Psoas muscle (tissue), 8 donors: ENCODE measurements at places on chromosomes 7 and 10. TPM values are rescaled to one million over a fixed set of nuclear protein-coding genes. Genes with fewer than 3 reads are reported as not detected.

The HTR5A gene
- not detected for total RNA-seq

The XRCC2 gene
- total RNA-seq: 0.15 TPM

DNA sequence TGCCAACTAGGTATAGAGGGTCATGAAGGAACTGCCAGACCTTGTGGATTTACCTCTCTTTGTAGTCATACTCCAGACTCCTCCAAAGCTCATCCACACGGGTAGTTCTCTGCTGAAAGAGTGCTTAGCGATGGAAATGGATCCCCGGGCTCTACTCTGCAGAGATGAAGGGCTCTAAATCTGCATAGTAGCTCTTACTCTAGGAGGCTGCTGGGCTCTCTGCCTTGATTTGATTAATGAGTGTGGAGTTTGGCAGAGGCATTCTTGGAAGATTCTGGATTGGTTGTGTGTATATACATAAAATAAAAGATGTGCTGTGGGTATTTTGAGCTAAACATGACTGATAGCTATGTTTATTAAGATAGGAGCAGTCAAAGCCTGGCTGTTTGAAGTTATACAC is 21.3 kb upstream of the CPXM2 start:
- no peak for DNase-seq

The PDGFA gene
- total RNA-seq: 30.4 TPM

The MTERF1 gene
- total RNA-seq: 7.1 TPM

GRCh38 chr7:36652431-36652830 is 71.9 kb downstream of the AOAH start:
- DNase-seq: no peak

GRCh38 chr7:518630-519483 is 789 bp downstream of the PDGFA start:
- peak; percentile 88 for DNase-seq

The OR6V1 gene
- not detected for total RNA-seq

DNA sequence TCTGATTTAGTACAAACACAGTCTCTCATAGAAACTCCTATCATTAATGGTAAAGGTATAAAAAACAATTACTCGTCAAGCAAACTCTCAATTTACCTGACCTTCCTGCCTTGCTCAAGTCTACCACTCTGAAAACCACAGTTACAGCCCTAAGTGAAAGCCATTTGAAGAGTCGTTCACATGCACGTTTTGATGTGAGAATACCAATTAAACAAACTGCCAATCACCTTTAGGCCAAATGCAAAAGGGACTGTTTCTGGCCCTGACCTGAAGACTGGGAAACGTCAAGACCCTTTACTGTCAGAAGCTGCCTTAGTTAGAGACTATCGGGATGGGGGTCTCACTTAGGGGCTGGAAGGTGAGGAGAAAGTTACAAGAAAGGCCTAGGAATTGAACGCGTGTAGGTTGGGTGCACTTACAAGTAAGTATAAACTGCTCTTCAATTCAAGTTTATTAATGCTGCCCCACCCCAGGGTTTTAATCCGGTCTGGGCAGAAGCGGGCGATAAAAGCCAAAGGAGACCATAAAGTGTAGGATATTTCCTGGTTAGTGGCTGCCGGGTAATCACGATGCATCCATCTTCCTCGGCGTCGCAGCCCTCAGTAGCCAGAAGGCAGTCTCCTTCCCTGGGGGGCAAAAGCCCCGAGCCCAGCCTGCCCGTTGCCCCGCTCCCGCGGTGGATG is 935 bp downstream of the TM9SF3 start:
- no peak for DNase-seq

The MRPL32 gene
- 51.7 TPM for total RNA-seq

DNA sequence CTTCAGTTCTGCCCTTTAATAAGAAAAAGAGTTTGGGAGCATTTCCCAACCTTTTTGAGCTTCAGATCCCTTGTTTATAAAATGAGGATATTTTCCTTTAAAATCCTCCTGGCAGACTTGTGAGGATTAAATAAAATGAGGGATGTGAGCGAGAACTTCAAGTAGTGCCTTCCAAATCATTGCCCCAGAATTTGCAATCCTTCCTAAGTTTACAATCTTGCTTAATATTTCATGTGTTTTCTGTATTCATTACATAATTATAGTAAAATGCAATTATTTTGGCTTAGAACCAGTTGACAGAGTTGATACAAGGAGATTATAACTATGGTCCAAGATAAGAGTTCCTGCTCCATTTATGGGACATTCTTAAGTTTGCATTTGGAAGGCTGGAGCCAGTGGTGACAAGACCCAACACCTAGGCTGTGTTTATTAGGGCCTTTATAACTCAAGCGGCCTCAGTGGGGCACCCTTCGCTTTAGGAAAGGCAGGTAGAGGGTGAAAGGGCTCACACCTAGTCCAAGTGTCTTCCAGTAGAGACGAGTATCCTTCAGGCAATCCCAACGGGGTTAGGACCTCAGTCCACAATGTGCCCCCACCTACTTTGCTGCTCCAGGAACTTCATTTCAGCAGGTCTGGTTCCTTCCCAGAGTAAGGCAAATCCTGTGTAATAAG is 317.5 kb downstream of the WDR11 start:
- DNase-seq: no peak

GRCh38 chr10:75146780-75147179 is 35.3 kb downstream of the SAMD8 start:
- no peak for DNase-seq

The CYP2W1 gene
- total RNA-seq: not detected

DNA sequence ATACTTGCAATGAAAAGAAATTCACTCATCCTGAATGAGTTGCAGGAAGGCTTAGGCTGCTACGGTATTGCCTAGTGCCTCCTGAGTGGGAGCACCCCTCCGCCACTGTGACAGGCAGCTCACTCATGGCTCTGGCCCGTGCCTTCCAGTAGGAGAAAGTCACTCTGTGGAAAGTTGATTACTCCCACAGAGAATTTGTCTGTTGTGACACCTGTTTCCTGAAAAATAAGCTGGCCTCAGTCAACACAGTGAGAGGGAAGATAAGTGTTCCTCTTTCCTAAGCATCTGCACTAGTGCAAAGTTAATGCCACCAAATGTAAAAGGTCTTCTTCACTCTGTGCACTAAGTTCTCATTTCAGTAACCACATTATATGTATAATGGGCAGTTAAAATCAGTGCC is 158.8 kb upstream of the INHBA start:
- no peak for DNase-seq

The ZNF736 gene
- total RNA-seq: 3.7 TPM

DNA sequence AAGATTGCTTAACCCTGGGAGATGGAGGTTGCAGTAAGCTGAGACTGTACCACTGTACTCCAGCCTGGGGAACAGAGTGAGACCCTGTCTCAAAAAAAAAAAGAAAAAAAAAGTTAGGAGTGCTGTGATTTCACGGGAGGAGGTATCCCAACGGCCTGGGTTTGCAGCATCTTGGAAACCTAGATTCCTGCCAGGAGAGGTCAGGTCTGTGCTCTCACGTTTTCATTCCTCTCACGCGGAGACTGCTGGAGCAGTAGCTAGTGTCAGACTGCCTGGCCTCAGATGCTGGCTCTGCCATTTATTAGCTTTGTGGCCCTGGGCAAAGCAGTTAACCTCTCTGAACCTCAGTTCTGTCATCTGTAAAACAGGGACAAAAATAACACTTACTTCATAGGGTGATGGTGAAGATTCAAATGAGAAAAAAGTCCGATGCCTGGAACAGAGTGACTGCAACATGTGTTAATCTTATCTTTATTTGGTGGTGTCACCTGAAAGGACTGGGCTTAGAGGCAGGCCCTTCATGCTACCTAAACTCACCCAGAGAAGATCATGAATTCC is 94.9 kb downstream of the GAD2 start:
- DNase-seq: no peak

GRCh38 chr7:101112233-101112632 is 14.7 kb upstream of the SERPINE1 start:
- peak; percentile 53 for DNase-seq

DNA sequence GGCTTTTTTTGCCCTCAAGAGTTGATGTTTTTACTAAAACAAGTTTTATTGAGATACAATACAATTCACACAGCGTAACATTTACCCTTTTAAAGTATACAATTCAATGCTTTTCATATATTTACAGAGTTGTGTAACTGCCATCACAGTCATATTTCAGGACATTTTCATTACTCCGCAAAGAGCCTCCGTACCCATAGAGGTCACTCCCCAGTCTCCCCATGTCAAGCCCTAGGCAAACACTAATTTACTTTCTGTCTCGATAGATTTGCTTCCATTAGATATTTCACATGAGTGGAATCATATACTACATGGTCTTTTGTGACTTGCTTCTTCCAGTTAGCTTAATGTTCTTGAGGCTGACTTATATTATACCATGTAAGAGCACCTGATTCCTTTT is 183.8 kb downstream of the PRKCQ start:
- no peak for DNase-seq

GRCh38 chr7:25854059-25854458 is 297.9 kb upstream of the NFE2L3 start:
- no peak for DNase-seq

GRCh38 chr7:150481186-150481920 is 30.9 kb downstream of the GIMAP8 start:
- no peak for DNase-seq

GRCh38 chr7:39910108-39910869 is 39.8 kb upstream of the CDK13 start:
- DNase-seq: peak; percentile 17

DNA sequence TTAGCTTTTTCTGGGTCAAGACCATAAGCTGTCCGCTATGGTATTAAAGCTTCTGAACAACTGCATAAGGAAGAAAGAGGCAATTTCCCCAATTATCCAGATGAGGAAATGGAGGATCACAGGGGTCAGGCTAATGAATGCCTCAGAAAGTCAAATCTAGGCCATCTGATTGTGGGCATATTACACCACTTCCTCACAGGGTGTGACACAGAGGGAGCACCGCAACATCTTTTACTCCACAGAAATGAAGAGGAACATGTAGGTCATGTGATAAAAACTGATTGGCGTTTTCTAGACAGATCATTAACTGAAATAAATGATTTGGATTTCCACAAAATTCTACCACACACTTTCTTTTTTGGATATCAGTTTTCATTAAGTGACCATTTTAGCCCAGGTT is 384.4 kb downstream of the PARD3 start:
- DNase-seq: no peak

- peak; percentile 74 for DNase-seq
Measured at GRCh38 chr10:30857803-30858202, 173.9 kb downstream of the ZNF438 start.

GRCh38 chr7:73521636-73522104 is 423 bp downstream of the BAZ1B start:
- peak; percentile 74 for DNase-seq

The CPA4 gene
- 0.11 TPM for total RNA-seq

- DNase-seq: no peak
Measured at GRCh38 chr10:25492040-25492439, 317.2 kb downstream of the GPR158 start.

The RNF32 gene
- total RNA-seq: not detected

- no peak for DNase-seq
Measured at GRCh38 chr10:3808689-3809199, 23.7 kb upstream of the KLF6 start.

The LBX1 gene
- 6.2 TPM for total RNA-seq

DNA sequence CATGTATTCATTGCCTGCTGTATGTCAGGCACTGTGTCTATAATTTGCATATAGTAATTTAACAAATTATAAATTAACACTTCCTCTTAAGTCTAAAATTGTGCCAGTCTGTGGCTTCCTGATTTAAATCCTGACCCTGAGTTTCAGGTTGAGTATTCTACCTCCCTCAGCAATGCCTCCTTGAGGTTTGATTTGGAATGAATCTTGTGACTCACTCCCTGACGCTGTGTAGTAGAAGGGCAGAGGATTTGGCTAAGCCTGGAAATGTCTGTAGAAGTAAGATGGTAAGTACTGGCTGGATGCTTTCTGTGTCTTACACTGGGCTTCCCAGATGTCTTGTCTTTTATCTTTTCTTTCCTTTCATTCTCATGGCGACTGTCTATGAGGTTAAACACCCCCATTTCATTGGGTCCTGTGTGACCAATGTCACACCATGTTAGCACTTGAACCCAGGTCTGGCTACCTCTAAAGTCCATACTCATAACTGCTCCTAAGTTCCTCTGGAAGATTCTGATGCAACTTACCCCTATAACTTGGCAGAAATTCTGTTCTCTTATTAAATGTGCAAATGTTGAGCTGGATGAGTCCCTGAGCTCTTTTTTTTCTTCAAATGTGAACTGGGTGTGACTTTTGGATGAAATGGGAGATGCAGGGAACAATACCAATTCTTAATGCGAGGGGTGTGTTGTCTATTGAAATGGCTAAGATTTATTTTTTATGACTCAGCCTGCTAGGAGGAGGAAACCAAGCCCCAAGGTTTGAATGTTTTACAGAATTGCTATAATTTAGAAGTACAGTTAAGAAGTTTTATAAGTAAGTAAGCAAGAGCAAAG is 48.5 kb downstream of the PLCE1 start:
- no peak for DNase-seq

DNA sequence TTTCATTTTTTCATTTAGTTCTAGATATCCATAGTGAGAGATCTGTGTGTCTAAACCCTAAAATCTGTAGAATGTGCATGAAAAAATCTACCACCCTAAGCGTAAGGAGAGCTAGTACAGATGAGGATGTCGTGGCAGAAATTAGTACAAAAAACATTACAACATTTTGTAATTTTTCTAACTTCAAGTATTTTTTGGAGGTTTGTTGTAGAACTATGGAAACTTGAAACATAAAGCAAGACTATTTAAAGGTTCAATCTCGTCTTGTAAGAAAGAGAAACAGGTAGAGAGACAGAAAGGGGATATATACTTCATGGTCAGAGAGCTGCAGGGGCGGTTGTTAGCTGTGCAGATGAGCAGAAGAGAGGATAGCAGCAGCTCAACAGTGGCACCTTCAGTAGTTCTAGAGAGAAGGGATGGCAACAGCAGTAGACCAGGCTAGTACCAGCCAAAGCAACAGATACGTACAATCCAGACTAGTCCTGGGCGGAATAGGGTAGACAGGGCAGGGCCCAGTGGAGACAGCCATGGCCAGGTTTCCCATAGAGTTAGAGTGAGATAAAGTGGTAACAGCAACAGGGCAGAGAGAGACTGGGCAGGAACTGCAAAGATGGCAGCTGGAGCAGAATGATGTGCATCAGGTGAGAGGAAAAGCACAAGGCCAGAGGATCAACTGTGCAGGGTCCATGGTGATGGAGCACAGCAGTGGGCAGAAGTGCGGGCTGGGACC is 145.2 kb downstream of the FRMD4A start:
- no peak for DNase-seq

The AGR2 gene
- not detected for total RNA-seq

- peak; percentile 16 for DNase-seq
Measured at GRCh38 chr10:1531883-1532597, 205.3 kb downstream of the ADARB2 start.

The TACR2 gene
- 0.21 TPM for total RNA-seq

DNA sequence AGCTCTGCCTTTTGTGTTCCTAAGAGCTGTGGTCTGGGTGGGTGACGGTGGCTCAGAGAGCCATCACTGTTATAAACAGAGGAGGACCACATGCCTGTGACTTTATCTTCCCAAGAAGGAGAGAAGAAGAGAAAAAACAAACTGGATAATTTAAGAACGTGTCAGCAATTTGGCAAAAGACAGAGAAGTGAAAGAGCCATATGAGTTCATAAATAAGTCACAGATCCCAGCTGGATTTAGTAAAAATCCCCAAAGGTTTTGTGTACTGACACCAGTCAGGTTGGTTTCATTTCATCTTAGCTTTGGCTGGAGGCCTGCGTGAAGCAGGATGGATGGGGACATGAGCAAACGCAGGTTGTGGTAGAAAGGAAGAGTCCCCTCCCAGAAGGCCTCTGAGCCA is 120.7 kb downstream of the CXCL12 start:
- DNase-seq: no peak

GRCh38 chr10:124266468-124267230 is 152.1 kb downstream of the OAT start:
- peak; percentile 28 for DNase-seq

The ZNF727 gene
- total RNA-seq: 1.0 TPM

The WDR86 gene
- total RNA-seq: not detected

The SPAM1 gene
- 0.79 TPM for total RNA-seq

The ELOVL3 gene
- not detected for total RNA-seq
